Cardiac muscle cell (in vitro differentiated cells and primary cell): ENCODE measurements at places on chromosomes 2 and 18. TPM values are rescaled to one million over a fixed set of nuclear protein-coding genes. Genes with fewer than 3 reads are reported as not detected.

KCNG2 gene
- total RNA-seq, result not detected in 2 replicates

REG3A gene
- 0.30 and 2.6 TPM in 2 replicates for total RNA-seq

CFAP53 gene
- total RNA-seq, result 0.56 and 3.9 TPM in 2 replicates

TDRD15 gene
- total RNA-seq, result not detected in 2 replicates

- no peak for DNase-seq
- H3K27me3 ChIP-seq, result no peaks in the 10 kb centered on the region
- no peaks in the 10 kb centered on the region for H3K4me1 ChIP-seq
- no peak overlapping the region for H3K27ac ChIP-seq
- H3K36me3 ChIP-seq, result no peaks in the 10 kb centered on the region
- H3K4me3 ChIP-seq, result no peak overlapping the region
These were observed 216.9 kb upstream of the VWC2L start for GRCh38 chr2:214193943-214194342.

DNA sequence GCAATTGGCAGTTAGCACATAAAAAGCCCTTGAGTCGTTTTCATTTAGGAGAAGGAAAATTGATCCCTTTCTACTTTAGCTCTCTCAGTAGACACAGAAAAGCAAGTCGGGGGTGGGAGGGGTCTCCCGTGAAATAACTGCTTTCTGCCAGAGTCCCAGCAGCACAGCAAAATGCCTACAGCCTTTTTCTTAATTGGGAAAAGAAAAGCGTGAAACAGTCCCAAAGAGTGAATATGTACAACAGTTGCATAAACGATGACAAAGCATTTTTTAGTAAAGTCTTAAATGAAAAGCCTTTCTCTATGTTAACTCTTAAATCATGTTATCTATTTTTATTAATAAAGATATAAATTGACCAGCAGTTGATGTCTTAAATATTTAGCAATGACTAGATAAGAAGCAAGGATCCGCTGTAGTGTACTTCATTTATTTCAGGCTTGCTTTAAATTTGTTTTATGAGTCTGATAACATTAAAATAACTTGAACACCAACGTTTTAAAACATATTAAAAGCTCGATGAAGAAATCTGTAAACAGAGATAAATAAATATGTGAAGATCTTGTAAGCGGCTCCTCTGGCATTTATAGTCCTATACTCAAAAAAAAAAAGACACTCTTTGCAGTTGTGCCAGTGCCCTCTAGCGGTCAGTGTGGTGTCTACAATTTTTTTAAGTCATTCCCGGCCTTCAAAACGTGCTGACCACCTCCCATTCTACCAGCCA, 42.3 kb upstream of the ATIC start:
- H3K27ac ChIP-seq, result no peak overlapping the region
- peak; percentile 82 for DNase-seq
- H3K36me3 ChIP-seq, result no peaks in the 10 kb centered on the region
- H3K4me1 ChIP-seq, result peaks cover 5% of the 10 kb centered on the region

DNA sequence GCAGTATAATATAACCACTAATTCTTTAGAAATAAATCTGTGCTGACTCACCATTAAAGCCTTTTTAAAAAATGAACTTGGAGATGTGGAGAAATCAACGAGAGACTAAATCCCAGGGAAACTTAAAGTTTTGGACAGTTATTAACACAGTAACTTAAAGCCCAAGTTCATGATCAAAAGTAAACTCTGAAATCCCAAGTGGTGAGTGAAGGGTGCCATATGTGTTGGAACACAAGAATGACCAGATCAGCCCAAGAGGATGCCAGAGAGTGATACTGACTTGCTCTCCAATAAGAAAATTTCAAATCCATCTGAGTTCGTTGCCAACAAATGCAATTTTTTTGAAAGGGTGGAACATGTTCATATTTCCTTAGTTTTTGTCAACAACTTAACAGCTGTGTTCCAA, 838.1 kb upstream of the ACVR2A start:
- no peaks in the 10 kb centered on the region for H3K36me3 ChIP-seq
- DNase-seq, result peak; percentile 57
- no peak overlapping the region for H3K27ac ChIP-seq
- no peak overlapping the region for H3K4me3 ChIP-seq

- no peaks in the 10 kb centered on the region for H3K36me3 ChIP-seq
- peak; percentile 41 for DNase-seq
- peaks cover 16% of the 10 kb centered on the region for H3K4me1 ChIP-seq
- no peak overlapping the region for H3K4me3 ChIP-seq
These were observed 101.7 kb downstream of the B3GNT2 start for GRCh38 chr2:62297624-62298010.

GRCh38 chr2:132517386-132517785, 100.8 kb downstream of the GPR39 start:
- H3K27ac ChIP-seq, result no peak overlapping the region
- no peaks in the 10 kb centered on the region for H3K36me3 ChIP-seq
- no peak for DNase-seq
- H3K4me3 ChIP-seq, result no peak overlapping the region
- H3K27me3 ChIP-seq, result no peaks in the 10 kb centered on the region

DNA sequence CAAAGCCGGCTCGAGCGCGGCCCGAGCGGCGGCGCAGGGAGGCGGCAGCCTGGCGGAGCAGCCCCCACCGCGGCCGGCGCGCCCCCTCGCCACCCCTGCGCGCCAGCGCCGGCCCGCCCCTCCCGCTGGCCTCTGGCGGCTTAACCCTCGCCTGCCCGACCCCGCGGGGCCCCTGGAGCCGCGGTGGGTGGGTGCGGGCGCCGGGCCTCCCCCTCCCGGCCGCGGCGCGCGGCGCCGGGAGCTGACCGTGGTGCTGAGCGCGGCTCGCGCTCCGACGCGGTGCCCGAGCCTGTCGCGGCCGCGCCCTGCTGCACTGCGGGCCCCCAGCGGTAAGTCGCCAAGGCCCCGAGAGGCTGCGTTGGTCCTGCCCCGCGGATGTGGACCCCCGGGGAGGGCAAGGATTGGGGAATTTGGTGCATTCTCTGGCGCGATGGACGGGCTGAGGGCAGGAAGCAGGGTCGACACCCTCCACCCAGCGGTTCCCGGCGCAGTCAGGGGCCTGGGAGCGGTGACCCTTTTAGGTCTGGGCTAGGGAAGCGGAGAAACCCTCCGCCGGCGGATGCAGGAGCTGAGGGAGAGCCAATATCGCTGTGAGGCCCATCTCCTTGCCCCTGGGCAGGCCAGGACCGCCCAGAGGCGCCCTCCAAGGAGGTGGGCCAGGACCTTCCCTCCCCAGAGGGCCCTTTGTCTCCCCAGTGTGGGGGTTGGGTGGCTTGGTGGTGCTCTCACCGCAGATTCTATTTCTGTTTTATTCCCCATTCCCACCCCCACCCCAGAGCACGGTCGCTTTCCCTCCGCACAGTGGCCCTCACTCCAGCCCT, 923 bp downstream of the AMER3 start:
- no peaks in the 10 kb centered on the region for H3K4me1 ChIP-seq
- no peaks in the 10 kb centered on the region for H3K36me3 ChIP-seq
- H3K4me3 ChIP-seq, result peak overlapping the region; percentile 73
- peak; percentile 28 for DNase-seq
- no peak overlapping the region for H3K27ac ChIP-seq

- no peaks in the 10 kb centered on the region for H3K4me1 ChIP-seq
- no peaks in the 10 kb centered on the region for H3K27me3 ChIP-seq
- no peak for DNase-seq
- H3K27ac ChIP-seq, result no peak overlapping the region
These were observed 473.5 kb downstream of the RIT2 start for GRCh38 chr18:42641996-42642395.

GRCh38 chr2:84214455-84214854, 244.6 kb downstream of the SUCLG1 start:
- H3K4me1 ChIP-seq, result no peaks in the 10 kb centered on the region
- H3K27me3 ChIP-seq, result no peaks in the 10 kb centered on the region
- no peak for DNase-seq
- H3K36me3 ChIP-seq, result no peaks in the 10 kb centered on the region
- H3K4me3 ChIP-seq, result no peak overlapping the region

- H3K27me3 ChIP-seq, result no peaks in the 10 kb centered on the region
- DNase-seq, result no peak
- peaks cover 25% of the 10 kb centered on the region for H3K36me3 ChIP-seq
- no peaks in the 10 kb centered on the region for H3K4me1 ChIP-seq
- no peak overlapping the region for H3K4me3 ChIP-seq
- H3K27ac ChIP-seq, result no peak overlapping the region
These were observed 55.6 kb downstream of the GREB1 start for GRCh38 chr2:11589316-11589940.

DNA sequence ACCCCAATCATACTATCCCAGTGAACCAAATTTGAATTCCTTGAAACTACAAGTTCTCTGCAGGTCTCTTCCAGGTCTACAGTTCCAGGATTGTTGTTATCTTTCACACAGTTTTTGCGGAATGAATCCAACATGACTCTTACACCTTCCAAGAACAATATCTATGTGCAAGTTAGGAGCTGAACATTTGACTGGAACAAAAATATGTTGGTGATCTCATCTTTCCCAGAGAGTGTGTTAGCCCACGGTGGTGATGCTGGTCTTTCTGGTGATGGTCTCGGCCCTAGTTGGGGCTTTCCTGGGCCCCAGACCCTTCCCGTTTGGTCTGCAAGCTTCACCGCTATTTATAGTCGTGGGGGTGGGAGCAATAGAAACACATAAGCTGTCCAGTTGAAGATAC, 173.7 kb downstream of the TPGS2 start:
- peak overlapping the region; percentile 34 for H3K27ac ChIP-seq
- no peak for DNase-seq
- H3K27me3 ChIP-seq, result no peaks in the 10 kb centered on the region
- H3K36me3 ChIP-seq, result peaks cover 32% of the 10 kb centered on the region

- no peak overlapping the region for H3K4me3 ChIP-seq
- DNase-seq, result no peak
- H3K36me3 ChIP-seq, result no peaks in the 10 kb centered on the region
- H3K4me1 ChIP-seq, result no peaks in the 10 kb centered on the region
- H3K27me3 ChIP-seq, result no peaks in the 10 kb centered on the region
- H3K27ac ChIP-seq, result no peak overlapping the region
These were observed 279.8 kb upstream of the SLC14A2 start for GRCh38 chr18:45335282-45336043.

- H3K27me3 ChIP-seq, result no peaks in the 10 kb centered on the region
- DNase-seq, result no peak
- H3K4me3 ChIP-seq, result no peak overlapping the region
- no peaks in the 10 kb centered on the region for H3K36me3 ChIP-seq
- H3K27ac ChIP-seq, result no peak overlapping the region
These were observed 17.1 kb upstream of the TMEM178A start for GRCh38 chr2:39648580-39648979.

- H3K4me1 ChIP-seq, result peaks cover 4% of the 10 kb centered on the region
- H3K27me3 ChIP-seq, result no peaks in the 10 kb centered on the region
- DNase-seq, result no peak
- H3K36me3 ChIP-seq, result no peaks in the 10 kb centered on the region
These were observed 203.5 kb downstream of the ZFP36L2 start for GRCh38 chr2:43022896-43023295.

GRCh38 chr2:186308347-186308746, 177.7 kb upstream of the ZC3H15 start:
- H3K36me3 ChIP-seq, result no peaks in the 10 kb centered on the region
- DNase-seq, result peak; percentile 19
- no peak overlapping the region for H3K4me3 ChIP-seq
- no peak overlapping the region for H3K27ac ChIP-seq

DNA sequence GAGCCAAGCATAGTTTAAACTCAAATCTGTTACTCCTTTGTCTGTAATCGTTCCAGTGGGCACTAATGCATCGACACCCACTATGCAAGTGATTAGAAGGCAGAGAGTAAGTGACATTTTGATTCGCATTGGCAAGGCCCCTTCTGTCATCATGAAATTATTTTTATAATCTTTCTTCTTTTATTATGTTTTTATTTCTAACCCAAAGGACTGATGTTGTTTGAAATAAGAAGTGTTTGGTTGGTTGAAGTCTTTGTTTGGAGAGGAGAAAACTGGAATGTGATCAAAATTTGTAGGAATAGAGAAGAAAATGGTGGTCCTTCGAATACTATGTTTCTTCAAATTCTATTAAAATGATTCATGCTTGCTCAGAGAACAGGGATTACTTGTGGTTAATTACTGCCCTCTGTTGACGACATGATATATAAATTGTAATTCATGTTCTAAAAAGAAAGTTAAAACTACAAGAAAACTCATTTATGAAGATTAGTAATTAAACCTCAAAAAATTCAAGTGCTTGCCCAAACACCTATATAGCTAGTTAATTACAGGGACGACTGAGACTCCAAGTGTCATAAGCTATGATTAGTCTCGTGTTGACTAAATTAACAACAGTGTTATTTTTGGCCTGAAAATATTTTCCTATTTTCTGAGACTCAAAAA, 26.4 kb upstream of the TFPI start:
- no peaks in the 10 kb centered on the region for H3K4me1 ChIP-seq
- no peak overlapping the region for H3K27ac ChIP-seq
- no peaks in the 10 kb centered on the region for H3K27me3 ChIP-seq
- H3K4me3 ChIP-seq, result no peak overlapping the region

GRCh38 chr2:43294973-43295603, 68.7 kb upstream of the ZFP36L2 start:
- H3K4me3 ChIP-seq, result no peak overlapping the region
- H3K4me1 ChIP-seq, result peaks cover 10% of the 10 kb centered on the region
- H3K36me3 ChIP-seq, result no peaks in the 10 kb centered on the region
- H3K27ac ChIP-seq, result no peak overlapping the region
- no peak for DNase-seq
- H3K27me3 ChIP-seq, result no peaks in the 10 kb centered on the region

- DNase-seq, result no peak
- H3K4me1 ChIP-seq, result peaks cover 30% of the 10 kb centered on the region
- no peaks in the 10 kb centered on the region for H3K36me3 ChIP-seq
- H3K4me3 ChIP-seq, result no peak overlapping the region
- peak overlapping the region; percentile 58 for H3K27ac ChIP-seq
- no peaks in the 10 kb centered on the region for H3K27me3 ChIP-seq
These were observed 364.5 kb upstream of the LINC00305 start for GRCh38 chr18:64513401-64513800.

- no peaks in the 10 kb centered on the region for H3K27me3 ChIP-seq
- DNase-seq, result no peak
- H3K36me3 ChIP-seq, result peaks cover 68% of the 10 kb centered on the region
These were observed 33.9 kb downstream of the PTCD3 start for GRCh38 chr2:86139981-86140380.

DNA sequence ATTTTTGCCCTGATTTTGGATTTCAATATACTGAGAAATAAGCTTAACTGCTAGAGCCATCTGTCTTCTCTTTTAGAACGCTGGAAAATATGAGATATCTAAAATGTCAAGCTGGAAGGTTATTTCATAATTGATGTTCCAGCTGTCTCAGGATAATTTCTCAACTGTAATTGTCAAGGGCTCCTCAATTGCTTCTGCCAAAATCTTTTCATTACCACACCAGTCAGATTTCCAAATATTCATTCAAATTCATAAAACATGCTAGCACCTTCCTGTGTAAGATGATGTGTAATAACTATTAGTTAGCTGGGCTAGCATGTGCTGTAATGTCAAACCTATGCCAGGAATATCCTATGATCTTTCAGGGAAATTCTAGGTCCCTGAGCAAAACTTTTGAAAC, 88.1 kb downstream of the TNFRSF11A start:
- H3K4me3 ChIP-seq, result no peak overlapping the region
- no peaks in the 10 kb centered on the region for H3K27me3 ChIP-seq
- DNase-seq, result no peak
- H3K36me3 ChIP-seq, result no peaks in the 10 kb centered on the region
- no peaks in the 10 kb centered on the region for H3K4me1 ChIP-seq
